ENCODE measurements at places on chromosomes 2 and 18.

DNA sequence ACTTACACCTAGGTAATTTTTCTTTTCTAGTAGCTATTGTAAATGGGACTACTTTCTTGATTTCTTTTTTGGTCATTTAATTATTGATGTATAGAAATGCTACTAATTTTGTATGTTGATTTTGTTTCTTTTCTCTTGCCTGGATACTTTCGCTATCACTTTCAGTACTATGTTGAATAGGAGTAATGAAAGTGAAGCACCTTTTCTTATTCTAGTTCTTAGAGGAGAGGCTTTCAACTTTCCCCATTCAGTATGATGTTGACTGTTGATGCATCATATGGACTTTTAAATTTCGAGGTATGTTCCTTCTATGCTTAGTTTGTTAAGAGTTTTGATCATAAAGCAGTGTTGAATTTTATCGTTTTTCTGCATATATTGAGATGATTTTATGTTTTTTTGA is 142.5 kb downstream of the CDH19 start:
- DNase-seq = no peak

DNA sequence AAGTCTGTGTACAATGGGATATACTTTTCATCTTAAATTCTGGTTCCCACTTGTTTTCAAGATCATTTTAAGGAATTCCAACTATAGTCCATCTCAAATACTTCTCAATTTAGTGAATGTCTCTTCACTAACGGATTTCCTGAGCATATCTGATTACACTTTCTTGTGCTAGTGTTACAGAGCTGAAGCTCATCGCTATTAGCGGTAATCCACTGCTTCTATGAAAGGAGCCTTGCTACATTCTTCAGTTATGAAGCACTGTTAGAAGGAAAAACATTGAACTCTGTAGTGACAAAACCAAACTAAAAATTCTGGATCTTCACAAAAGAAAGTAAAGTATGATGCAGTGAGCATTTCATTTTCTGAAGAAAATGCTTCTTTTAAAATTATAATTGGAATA is 72.0 kb downstream of the AGPS start:
- DNase-seq = no peak

- DNase-seq = peak; percentile 96
Measured at GRCh38 chr2:128563348-128563687, 244.7 kb upstream of the HS6ST1 start.

- peak; percentile 3 for DNase-seq
Measured at GRCh38 chr2:12321886-12322285, 394.9 kb upstream of the TRIB2 start.

DNA sequence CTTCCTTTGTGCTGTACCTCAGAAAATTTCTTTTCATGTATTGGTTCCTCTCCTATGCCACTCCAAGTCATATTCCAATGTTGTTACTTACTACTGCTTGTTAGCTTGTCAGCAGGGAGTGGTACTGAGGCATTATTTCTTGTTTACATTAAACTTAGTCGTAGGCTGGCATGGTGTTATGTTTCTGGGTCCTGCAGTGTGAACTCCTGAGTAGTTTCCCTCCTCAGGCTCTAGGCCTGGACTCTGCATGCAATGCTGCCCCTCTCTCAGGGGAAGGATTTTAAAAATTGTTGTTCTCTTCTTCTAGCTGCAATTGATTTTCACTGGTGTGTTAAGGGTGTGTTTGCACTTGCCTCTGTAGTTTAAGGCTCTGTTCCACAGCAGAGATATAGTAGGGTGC is 671.6 kb downstream of the PLCL1 start:
- no peak for DNase-seq

DNA sequence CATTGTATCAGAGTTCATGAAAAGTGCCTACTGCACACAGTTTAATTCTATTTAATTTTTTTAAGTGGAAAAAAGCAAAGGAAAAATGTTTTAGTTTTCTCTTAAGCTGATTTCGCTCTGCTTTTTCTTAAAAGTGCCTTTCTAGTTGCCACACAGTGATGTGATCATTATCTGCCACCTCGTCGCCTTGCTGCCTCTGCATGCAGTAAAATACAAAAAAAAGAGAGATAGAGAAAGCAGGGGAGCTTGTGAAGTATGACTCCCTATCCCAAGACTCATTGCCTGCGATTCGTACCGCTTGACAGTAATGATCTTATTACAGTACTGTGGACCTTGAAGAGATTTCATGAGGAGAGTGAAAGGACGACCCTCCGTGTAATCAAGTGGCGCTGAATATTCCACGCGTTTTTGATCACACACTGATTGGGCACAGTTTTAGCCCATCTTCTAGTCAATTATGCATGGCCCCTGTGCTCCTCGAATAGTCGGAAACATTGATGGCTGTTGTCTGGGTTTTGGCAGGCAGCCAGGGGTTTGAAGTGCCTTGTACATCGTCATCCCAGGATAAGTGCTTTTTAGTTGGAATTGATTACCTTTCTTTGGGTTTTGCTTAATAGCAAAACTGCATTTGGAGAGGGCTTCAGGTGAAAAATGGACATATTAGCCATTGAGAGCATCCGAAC is 188.3 kb downstream of the GBX2 start:
- no peak for DNase-seq

- DNase-seq = no peak
Measured at GRCh38 chr2:30714811-30715709, 92.2 kb downstream of the CAPN13 start.

- no peak for DNase-seq
Measured at GRCh38 chr2:47558116-47558767, 155.3 kb downstream of the MSH2 start.

DNA sequence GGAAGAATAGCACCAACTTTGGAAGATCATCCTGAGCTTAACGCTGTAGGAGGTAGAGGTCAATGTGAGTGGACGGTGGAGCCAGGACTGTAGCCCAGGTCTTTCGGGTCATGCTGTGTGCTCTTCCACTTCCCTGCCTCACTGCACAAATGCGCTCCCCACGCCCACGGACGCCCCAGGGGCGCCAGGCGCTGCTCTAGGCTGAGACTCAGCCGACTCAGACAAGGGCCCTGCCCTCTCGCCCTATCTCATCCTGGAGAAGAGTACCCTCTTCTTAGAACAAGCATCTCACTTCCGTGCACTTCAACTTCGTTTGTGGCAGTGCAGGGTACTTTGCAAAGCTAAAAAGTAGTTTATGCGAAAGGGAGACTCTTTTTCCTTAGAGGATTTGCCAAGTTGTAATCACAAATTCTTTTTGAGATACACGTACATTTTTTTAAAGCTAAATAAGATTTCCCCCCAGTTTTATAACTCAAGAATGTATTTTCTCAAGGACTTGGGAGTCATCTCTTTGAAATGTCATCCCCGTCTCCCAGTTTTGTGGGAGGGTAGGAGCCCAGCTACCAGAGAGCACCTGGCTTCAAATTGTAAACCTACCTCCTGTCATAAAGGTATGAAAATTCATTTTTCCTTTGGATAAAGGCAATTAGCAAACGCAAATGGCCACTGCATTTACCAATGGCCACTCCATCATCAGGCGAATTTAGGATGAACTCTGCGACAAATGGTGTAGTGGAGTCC is 1.2 kb upstream of the PRELID3A start:
- no peak for DNase-seq

DNA sequence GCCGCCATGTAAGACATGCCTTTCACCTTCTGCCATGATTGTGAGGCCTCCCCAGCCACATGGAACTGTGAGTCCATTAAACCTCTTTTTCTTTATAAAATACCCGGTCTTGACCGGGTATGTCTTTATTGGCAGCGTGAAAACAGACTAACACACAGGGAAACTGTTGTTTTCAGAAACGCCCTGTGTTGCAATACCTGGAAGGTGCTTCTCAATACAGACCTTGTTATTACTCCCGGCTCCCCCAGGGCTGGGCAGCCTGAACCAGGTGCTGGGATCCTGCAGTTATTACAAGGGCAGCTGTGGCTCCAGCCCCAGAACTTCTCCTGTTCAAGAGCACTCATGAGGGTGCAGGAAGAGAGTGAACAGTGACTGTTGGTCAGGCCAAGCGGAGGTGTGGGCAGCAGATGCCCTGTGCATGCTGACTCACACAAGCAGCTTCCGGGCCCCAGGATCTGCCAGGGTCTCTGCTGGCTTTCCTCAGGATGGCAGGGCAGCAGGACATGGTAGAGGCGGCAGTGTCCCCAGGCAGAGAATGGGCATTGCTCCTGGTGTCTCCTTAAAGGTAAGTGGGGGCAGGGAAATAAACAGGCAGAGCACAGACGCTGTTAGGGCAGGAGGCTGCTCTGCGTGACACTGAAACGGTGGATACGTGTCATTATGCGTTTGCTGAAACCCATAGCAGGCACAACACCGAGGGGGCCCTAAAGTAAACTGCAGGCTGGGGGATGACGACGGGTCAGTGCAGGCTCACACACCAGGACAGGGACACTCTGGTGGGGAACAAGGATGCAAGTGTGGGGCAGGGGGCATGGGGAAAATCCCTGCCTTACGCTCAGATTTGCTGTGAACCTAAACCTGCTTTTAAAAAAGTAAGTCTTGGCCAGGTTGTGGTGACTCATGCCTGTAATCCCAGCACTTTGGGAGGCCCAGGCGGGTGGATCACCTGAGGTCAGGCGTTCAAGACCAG is 89.1 kb downstream of the NDUFA10 start:
- DNase-seq = no peak

DNA sequence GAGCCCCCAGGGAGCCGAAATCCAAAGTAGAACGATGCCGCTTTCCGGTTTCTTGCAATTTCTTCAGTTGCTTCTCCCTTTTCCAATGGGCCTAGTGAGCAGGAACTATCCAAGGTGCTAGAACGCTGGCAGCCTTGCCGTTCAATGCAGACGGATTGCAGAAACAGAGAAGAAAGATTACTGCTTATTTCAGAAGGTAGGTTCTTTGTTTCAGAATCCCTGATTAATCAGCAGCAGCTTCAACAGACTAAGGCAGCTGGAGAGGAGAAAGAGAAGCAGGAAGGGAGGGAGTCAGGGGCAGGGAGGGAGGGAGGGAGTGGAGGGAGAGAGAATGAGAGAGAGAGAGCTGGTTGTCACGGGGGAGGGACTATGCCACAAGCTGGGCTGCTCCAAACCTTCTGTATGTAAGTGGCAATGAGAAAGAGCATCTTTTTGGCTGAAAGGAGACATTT is 576 bp downstream of the NYAP2 start:
- DNase-seq = peak; percentile 12

- peak; percentile 27 for DNase-seq
Measured at GRCh38 chr18:53799134-53799533, 425.3 kb downstream of the MBD2 start.

DNA sequence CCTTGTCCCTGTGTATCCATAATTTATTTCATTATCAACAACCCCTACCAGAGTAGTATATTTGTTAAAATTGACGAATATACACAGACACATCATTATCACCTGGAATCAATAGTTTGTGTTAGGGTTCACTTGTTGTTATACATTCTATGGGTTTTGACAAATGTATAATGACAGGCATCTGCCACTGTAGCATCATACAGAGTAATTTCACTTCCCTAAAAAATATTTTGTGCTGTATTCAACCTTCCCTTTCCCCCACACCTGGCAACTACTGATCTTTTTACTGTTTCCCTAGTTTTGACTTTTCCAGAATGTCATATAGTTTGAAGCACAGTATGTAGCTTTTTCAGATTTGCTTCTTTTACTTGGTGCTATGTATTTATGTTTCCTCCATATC is 132.0 kb downstream of the ZNF804A start:
- DNase-seq = no peak

GRCh38 chr2:213189001-213189899 is 37.8 kb upstream of the IKZF2 start:
- DNase-seq = peak; percentile 25

- DNase-seq = no peak
Measured at GRCh38 chr2:36300697-36301096, 54.9 kb upstream of the CRIM1 start.

DNA sequence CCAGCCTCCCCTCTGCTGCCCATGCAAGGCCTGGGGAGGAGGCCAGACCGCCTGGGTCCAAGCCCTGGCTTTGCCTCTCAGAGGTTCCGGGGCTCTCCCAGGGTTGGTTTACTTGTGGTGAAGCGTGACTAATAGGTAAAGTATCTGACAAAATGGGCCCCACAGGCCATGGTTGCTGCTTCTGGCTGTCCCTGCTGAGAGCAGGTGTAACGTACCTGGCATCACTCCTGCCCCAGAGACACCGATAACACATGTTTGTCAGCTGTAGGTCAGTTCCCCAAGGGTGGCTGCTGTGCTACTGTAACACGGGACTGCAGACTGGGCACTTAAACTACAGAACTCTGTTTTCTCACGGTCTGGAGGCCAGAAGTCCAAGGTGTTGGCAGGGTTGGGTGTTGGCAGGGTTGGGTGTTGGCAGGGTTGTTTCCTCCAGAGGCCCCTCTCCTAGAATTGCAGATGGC is 34.1 kb downstream of the ODC1 start:
- DNase-seq = peak; percentile 85

GRCh38 chr18:11497585-11497984 is 111.8 kb upstream of the SLC35G4 start:
- peak; percentile 48 for DNase-seq

Data from NCI-H226 (cell line).